ENCODE measurements at places on chromosomes 6 and 20. TPM values are rescaled to one million over a fixed set of nuclear protein-coding genes. Genes with fewer than 3 reads are reported as not detected.

The SYCP2L gene
- 1.4 TPM for total RNA-seq

The BRPF3 gene
- total RNA-seq, result 27.0 TPM

The KHDC1 gene
- 1.3 TPM for total RNA-seq

The SSTR4 gene
- not detected for total RNA-seq

The GRM4 gene
- total RNA-seq, result 1.2 TPM
